ENCODE measurements at places on chromosomes 5 and 9.

DNA sequence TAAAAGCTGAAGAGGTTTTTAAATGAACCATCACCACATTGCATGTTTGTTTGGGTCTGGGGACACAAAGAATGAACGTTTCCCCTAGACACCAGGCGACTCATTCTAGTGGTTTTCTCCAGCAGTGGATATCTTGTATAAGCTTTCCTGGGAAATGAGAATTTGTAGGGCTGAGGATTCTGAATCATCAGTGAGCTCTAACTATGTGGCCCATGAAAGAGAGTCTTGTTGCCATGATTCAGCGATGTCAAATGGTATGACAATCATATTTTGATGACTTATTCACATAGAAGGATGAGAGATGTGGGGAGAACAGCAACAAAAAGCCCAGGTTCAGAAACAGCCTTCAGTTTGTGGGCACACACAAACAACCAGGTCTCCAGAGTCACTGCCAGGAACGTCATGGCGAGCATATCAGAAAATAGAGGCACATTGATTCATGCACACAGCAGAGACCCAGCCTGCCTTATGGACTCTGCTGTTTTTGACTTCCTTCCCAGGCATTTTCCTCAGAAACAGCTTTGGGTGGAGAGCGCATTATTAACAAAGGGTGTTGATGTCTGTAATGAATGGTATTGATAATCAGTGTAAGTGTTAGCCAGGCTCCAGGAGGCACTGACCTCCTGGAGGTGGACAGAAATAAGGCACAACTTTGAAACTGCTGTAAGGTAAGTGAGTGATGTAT is 13.3 kb downstream of the ZNF474 start:
- DNase-seq: no peak

DNA sequence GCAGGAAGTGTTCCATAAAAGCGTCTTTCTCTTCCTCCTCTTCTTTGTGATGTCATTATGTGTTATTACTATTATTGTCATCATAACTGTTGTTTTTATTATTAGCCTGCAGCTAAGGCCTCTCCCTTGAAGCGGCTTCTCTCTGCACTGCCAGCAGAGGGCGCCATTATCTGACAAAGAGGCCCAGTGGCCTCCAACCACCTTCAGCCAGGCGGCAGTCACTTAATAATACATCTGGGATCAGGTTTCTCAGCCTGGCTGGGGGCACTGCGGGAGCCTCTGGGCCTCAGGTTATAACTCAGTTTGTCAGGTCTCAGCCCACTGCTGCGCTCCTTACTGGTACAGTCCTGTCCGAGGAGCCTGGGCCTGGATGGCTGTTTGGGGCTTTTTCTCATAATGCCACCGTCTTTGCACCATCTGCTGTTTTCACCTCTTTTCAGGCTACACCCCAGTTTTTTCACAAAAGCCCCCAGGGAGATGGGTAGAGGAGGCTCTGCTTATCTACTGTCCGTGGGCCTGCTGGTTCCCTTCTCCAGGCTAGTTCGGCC is 281.9 kb downstream of the NSG2 start:
- DNase-seq: no peak

DNA sequence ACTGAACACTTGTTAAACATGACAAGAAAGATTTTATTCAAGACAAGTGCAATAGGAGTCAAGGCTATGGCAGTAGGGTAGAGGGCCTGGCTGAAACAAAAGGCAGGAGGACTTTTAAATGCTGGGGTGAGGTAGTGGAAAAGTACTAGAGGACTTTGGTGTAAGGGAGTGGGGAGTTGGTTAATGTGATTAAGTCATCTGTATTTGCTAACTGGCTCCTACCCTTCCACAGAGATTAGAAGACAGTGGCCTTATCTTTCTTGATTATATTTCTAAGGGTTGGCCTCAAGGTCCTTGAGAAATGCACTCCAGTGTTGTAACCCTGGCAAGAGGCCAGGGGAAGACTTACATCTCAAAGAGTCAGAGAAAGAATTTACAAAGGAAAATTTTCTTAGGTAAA is 160.2 kb upstream of the FTMT start:
- no peak for DNase-seq

- no peak for DNase-seq
These were observed 858.5 kb upstream of the PTPRD start for GRCh38 chr9:11471321-11471720.

DNA sequence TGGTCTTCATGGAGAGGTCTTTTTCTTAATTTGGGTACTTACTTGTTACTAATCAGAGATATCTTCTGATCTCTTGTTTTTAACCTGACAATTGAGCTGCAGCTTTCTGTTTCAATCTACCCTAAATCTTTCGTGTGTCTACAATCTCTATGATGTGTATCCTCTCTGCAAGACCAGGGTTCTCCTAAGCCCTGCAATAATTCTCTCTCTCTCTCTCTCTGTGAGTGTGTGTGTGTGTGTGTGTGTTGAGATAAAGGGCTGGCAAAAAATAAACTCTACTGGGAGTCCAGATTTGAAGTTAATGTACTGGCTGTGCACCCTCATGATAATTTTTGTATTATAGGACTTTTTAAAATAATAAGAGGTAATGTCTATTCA is 57.8 kb upstream of the FBXL7 start:
- DNase-seq: no peak

- no peak for DNase-seq
These were observed 24.1 kb upstream of the CER1 start for GRCh38 chr9:14746626-14747025.

DNA sequence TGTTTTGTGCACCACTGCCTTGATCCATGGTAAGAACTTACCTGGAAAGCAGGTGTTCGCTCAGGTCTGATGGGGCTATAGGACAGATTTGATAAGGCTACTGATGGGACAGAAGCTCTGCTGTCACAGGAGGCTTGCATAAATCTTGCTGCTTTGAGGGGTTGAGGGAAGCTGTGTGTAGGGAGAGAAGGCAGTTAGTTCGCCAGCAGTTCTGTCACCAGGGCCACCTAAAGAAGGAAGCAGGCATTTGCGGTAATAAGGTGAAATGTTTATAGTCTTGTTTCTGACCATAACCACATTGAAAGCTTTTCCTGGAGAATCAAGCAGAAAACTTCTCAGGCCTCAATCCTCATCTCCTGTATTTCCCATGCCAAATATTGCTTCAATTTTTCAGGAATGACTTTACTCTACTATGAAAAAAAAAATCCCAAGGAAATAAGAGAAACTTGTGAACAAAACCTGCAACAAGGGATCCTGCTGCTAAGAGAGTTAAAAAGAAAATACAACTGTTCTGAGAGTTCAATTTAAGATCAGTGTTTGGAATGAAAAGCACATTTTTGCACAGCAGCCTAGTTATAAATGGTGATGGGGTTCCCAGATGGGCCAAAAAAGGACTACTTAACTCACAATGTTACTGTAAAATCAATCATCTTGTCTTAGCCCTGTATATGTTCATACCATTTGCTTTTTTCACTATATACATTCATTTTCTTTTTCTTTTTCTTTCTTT is 122.0 kb upstream of the RANBP3L start:
- DNase-seq: no peak

- peak; percentile 74 for DNase-seq
These were observed 3.7 kb downstream of the TUBB4B start for GRCh38 chr9:137244486-137245449.

DNA sequence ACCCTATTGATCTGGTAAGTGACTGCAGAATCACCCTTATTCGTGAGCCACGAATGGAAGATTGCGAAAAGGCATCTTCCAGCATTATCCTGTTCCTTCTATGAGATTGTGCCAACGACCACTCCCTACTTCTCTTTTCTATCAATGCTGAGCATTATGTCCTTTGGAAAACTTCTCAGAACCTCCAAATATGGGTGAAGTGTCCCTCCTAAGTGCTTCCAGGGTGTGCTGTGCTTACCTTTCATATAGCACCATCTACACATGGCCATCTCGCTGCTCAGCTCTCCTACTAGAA is 14.7 kb upstream of the LCP2 start:
- DNase-seq: no peak

GRCh38 chr9:127816362-127816725 is 13.7 kb downstream of the FPGS start:
- no peak for DNase-seq
